ENCODE measurements at places on chromosomes 16 and 17. TPM values are rescaled to one million over a fixed set of nuclear protein-coding genes. Genes with fewer than 3 reads are reported as not detected.

GRCh38 chr16:21986692-21987246 lies 14.1 kb downstream of the PDZD9 start:
- H3K36me3 ChIP-seq, result peaks cover 16% of the 10 kb centered on the region
- no peaks in the 10 kb centered on the region for H3K4me1 ChIP-seq
- no peak overlapping the region for H3K4me3 ChIP-seq
- H3K27ac ChIP-seq, result no peak overlapping the region
- DNase-seq, result no peak
- no peaks in the 10 kb centered on the region for H3K27me3 ChIP-seq

The RAB37 gene
- 5.5 TPM for total RNA-seq

GRCh38 chr17:14201988-14202380 lies 34.7 kb downstream of the CDRT15 start:
- no peaks in the 10 kb centered on the region for H3K4me1 ChIP-seq
- H3K27ac ChIP-seq, result no peak overlapping the region
- H3K27me3 ChIP-seq, result no peaks in the 10 kb centered on the region
- no peak overlapping the region for H3K4me3 ChIP-seq
- no peaks in the 10 kb centered on the region for H3K36me3 ChIP-seq
- DNase-seq, result no peak

DNA sequence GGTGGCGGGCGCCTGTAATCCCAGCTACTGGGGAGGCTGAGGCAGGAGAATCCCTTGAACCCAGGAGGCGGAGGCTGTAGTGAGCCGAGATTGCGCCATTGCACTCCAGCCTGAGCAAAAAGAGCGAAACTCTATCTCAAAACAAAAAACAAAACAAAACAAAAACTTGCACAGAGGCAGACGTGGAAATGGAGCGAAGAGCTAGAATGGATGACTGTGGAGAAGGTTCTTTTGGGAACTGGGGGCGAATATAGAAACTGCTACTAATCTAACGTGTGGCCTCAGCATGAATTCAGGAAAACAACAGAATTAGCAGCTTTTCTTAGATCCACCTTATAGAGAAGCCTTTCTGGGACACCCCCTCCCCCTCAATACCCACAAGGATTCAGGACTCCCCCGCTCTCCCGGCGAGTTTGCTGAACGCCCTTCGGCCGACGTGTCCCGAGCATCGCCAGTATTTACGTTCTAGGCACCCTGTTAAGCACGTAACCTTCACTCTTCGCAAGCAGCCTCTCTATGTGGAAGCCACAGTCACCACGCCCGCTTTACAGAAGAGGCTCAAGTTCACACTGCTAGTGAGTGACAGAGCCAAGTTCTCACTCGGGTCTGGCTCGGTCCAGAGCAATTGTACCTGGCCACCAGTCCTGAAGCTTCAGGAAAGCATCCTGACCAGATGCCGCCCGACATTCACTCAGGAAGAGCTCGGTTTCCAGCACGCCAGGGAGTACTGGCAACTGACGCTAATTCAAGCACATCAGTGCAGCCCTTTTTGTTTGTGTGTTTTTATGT lies 13.3 kb upstream of the ABR start:
- no peaks in the 10 kb centered on the region for H3K27me3 ChIP-seq
- no peaks in the 10 kb centered on the region for H3K36me3 ChIP-seq
- H3K4me1 ChIP-seq, result no peaks in the 10 kb centered on the region
- H3K27ac ChIP-seq, result no peak overlapping the region
- no peak overlapping the region for H3K4me3 ChIP-seq

The FNDC8 gene
- not detected for total RNA-seq

The CACNG4 gene
- total RNA-seq, result 5.9 TPM

GRCh38 chr17:62906881-62907280 lies 59.2 kb upstream of the TANC2 start:
- H3K36me3 ChIP-seq, result no peaks in the 10 kb centered on the region
- H3K27me3 ChIP-seq, result no peaks in the 10 kb centered on the region
- no peak overlapping the region for H3K4me3 ChIP-seq
- no peak for DNase-seq
- H3K4me1 ChIP-seq, result no peaks in the 10 kb centered on the region

- H3K27me3 ChIP-seq, result no peaks in the 10 kb centered on the region
- H3K27ac ChIP-seq, result no peak overlapping the region
- H3K4me1 ChIP-seq, result peaks cover 18% of the 10 kb centered on the region
- DNase-seq, result no peak
Observed at GRCh38 chr17:47276868-47277267, 23.2 kb downstream of the ITGB3 start.

GRCh38 chr17:76485569-76485968 lies 15.7 kb downstream of the RHBDF2 start:
- H3K27ac ChIP-seq, result no peak overlapping the region
- H3K4me1 ChIP-seq, result no peaks in the 10 kb centered on the region
- no peak overlapping the region for H3K4me3 ChIP-seq
- no peaks in the 10 kb centered on the region for H3K27me3 ChIP-seq
- H3K36me3 ChIP-seq, result no peaks in the 10 kb centered on the region

DNA sequence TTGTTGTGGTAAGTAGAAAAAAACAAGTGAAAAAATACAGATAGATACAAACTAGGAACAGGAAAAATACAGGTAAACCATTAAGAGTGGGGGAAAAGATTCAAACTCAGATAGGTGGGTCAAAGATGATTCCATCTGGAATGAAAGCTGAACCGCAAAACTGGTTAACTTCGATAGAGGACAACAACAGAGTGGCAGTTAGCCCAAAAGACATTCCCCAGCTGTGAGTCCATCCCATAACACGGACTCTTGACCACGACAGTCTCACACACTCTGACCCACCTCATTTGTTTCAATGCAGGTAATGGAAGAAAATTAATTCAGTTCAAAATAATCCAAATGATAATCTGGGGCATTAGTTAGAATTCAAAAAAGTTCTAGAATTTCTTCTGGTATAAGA lies 13.5 kb downstream of the ELAC2 start:
- H3K4me1 ChIP-seq, result no peaks in the 10 kb centered on the region
- H3K4me3 ChIP-seq, result no peak overlapping the region
- H3K27me3 ChIP-seq, result no peaks in the 10 kb centered on the region
- no peak overlapping the region for H3K27ac ChIP-seq

DNA sequence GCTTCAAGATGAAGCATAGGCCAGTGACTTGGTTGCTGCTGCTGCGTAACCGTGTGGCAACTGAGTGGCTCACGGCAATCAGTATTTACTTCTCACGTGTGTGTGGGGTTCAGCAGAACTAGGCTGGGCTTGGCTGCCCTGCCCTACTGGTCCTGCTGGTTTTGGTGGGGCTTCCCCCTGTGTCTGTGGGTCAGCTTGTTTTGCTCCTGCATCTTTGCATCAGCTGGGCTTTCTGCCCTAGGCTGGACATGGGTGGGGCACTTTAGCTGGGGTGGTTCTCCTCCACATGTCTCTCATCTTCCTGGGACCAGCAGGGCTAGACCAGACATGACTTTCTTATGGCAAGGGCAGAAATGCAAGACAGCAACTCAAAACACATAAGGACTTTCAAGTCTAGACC lies 550.5 kb downstream of the MAF start:
- H3K36me3 ChIP-seq, result no peaks in the 10 kb centered on the region
- H3K27me3 ChIP-seq, result no peaks in the 10 kb centered on the region
- peaks cover 11% of the 10 kb centered on the region for H3K4me1 ChIP-seq
- no peak for DNase-seq
- H3K27ac ChIP-seq, result no peak overlapping the region

Data from H1 (cell line).